ENCODE measurements at places on chromosomes 13 and 19.

DNA sequence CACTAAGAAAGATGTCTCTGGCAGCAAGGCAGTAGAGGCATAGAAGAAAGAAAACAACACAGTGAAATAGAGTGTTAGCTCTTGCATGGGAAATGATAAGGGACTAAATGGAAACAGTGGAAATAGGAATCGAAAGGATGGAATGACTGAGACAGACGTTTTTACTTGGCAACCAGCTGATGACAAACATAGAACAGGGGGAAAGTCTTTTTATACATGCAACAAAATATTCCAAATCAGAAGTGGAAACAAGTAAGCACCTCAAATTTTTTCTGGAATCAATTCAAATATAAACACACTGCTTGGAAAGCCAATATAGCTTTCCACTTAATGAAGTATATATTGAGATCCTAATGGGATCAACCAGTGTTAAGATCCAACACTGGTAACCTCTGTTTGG lies 110.2 kb downstream of the MZT1 start:
- DNase-seq, result no peak

DNA sequence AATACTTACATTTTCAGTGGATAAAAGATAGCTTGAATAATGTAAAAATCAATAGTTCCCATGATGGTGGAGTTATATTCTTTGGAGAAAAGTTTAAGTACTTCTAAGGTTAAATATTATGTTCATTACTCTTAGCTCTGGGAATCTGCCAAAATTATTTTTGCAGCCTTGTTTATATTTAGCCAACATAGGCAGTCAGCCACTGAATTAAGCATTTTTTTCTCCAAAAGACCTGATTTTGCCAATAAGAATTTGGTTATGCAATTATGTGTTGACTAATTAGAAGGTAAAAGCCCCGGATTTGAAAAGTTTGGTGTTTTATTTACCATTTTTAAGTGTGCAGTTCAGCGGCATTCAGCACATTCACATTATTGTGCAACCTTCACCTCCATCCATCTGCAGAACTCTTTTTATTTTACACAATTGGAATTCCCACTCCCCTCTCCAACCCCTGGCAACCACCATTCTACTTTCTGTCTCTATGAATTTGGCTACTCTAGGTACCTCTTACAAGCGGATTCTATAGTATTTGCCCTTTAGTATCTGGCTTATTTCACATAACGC lies 90.1 kb upstream of the C1QTNF9B start:
- no peak for DNase-seq

GRCh38 chr13:48233889-48234488 lies 983 bp downstream of the ITM2B start:
- no peak for DNase-seq

DNA sequence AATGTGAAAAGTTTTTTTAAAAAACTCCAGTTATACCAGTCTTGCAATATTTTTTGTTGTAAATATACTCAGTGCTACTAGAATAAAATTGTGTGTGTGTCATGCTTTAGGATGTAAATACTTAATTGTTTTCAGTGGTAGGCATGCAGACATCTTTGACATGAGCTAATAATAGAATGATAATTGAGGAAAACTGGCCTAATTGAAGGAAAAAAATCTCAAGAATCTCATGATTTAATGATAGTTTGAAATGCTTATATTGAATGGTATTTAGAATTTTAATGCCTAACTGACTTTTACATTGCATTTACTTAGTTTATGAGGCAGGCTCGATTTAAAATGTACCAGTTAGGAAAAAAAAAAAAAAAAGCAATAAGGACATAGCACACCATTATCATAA lies 3.2 kb upstream of the MAB21L1 start:
- no peak for DNase-seq

- DNase-seq, result no peak
These were observed 3.6 kb upstream of the ZNF583 start for GRCh38 chr19:56400485-56400884.

DNA sequence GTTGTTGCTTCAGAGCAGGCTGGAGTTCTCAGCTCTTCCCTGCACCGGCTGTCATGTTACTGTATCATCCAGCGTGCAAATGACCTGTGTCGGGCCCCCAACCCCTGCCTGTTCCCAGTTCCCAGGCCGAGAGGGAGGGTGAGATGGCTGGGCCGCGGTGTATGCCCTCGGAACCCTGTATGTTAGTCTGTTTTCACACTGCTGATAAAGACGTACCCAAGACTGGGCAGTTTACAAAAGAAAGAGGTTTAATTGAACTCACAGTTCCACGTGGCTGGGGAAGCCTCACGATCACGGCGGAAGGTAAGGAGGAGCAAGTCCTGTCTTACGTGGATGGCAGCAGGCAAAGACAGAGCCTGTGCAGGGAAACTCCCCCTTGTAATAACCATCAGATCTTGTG lies 10.9 kb downstream of the TMEM255B start:
- no peak for DNase-seq

DNA sequence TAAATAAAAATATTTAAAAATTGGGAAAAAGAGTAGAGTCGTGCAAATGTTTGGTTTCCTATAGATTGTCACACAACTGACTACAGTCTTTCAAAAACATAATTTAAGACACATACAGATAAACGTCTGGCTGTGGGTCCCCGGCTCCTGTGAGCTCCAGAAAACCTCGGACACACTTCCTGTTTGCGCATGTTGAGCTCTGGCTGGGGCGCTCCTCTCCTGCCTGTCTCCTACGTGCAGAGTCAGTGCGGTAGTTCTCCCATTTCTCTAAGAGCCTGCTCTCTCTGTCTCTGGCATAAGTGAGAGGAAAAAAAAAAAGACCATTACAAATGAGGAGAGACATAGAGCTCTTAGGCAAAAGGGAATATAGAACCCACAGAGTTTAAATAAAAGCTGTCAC lies 128.2 kb upstream of the OBI1 start:
- DNase-seq, result no peak

- DNase-seq, result no peak
These were observed 8.1 kb upstream of the ADGRE2 start for GRCh38 chr19:14786421-14786851.

DNA sequence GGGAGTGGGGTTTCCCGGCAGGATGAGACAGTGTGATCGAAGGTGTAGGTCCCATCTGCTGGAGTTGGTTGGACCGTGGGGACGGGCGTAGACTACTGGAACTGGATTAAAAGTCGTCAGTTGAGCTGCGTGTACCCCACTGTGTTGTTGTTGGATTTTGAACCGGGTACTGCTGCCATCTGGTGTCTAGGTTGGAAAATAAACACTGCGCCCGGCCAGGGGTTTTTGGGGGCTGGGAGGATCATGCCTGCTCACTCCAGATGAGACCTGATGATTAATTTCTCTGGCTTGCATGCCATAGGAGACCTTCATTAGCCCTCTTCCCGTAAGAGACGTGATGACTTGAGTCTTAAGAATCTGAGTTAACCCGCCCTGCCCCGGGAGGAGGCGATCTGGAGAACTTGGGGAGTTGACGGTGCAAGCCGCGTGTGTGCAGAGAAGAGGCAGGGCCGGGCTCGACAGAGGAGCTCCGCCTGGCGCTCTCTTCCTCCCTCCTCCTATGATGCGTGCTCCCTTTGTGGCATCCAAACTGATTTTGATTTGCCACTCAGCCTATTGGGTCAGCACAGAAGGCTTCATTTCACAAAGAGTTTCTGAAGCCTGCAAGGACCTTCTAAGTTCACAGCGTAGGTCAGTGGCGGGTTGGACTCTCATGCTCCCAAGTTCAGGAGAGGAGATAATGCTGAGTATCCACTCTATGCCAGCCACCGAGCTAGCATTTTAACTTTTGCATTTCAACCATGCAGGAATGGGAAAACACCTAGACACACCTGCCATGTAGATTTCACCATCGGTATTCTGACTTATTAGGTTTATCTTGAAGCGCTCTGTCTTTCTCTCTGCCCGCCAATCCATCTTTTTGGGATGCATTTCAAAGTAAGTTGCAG lies 2.7 kb downstream of the UHRF1 start:
- peak; percentile 36 for DNase-seq

GRCh38 chr13:40613914-40614313 lies 52.5 kb downstream of the FOXO1 start:
- no peak for DNase-seq

GRCh38 chr19:15841875-15842569 lies 26.6 kb upstream of the OR10H1 start:
- DNase-seq, result no peak

DNA sequence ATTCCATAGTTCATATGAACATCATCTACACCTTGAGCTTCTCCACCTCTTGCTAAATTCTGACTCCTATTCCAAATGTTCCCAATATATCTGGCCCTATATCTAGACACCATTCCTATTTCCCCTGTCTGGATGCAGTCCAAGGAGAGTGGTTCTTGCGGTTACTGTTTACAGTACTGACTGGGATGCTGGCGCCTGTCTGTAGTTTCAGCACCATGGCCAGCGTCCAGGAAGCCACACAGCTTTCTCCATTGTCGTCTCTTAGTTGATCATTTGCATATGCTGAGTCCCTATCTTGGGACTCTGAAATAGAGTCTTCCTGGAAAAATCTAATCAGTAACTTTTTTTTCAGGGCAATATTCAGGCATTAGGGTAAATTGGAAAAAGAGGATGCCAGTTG lies 14.9 kb downstream of the LAIR2 start:
- no peak for DNase-seq

GRCh38 chr19:31512181-31512970 lies 163.1 kb upstream of the TSHZ3 start:
- no peak for DNase-seq

GRCh38 chr19:48271531-48272151 lies 1.8 kb downstream of the ZNF114 start:
- DNase-seq, result no peak

DNA sequence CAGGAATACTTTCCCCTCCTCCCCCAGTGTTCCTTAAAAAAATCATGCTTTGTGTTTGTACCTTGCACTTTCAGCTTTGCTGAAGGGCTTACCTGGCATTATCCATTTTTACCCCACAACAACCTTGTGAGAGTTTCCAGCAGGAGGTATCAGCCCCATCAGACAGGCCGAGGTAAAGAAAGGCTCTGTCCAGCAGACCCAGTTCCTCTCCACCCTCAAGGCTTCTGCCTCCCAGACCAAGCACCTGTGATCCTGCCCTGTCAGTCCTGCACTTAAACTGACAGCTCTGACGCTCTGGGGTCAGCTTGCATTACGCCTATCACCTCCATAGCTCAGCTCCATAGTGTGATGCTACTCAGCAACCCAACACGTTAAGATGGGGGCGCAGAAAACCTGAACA lies 803.1 kb downstream of the UQCRFS1 start:
- DNase-seq, result no peak

- no peak for DNase-seq
These were observed 411.6 kb upstream of the SLITRK5 start for GRCh38 chr13:87259479-87260083.

DNA sequence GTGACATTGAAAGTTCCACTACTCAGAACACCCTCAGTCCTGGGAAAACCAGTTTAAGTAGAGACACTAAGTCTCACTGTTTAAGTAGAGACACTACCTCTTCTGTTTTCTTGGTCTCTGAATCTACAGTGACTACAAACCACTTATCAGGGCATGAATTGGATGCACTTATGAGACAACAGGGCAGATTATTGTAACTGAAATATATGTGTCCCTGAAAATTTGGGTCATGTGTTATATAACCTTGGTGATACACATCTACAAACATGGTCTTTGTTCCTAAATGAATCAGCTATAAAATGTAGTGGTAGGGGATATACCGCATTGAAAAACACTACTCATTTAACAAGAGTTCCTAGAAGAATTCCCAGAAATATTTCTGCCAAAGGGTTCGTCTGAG lies 55.7 kb downstream of the SERP2 start:
- DNase-seq, result no peak

DNA sequence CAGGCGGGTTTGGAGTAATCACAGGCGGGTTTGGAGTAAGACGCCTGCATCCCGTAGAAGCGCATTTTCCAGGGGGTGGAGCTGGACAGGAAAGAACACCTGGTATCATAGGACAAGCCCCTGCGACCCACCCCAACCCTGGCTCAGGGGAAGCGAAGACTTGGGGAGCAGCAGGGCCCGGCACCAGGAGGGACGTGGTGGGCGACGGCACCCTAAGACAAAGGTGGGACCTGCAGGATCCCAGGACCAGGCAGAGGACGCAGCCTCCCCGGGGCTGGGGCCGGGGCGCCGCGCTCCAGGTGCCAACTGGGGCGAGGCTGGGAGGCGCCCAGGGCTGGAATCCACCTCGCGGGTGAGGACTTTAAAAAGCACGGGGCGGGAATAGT lies 520 bp downstream of the ZNF600 start:
- no peak for DNase-seq

DNA sequence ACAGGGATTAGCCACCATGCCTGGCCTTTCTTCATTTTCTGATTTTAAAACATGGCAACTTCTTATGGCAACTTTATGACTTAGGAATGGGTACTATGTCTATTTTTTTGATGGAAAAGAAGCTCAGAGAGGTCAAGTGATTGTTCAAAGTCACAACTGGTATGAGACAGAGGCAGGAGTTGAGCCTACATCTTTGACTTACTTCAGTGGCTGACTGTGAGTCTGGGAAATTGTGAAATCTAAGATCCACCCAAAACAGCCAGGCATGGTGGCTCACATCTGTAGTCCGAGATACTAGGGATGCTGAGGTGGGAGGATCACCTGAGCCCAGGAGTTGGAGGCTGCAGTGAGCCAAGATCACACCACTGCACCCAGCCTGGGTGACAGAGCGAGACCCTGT lies 2.4 kb upstream of the ACTL9 start:
- DNase-seq, result no peak

GRCh38 chr13:81395368-81395767 lies 1054.4 kb upstream of the SPRY2 start:
- no peak for DNase-seq

DNA sequence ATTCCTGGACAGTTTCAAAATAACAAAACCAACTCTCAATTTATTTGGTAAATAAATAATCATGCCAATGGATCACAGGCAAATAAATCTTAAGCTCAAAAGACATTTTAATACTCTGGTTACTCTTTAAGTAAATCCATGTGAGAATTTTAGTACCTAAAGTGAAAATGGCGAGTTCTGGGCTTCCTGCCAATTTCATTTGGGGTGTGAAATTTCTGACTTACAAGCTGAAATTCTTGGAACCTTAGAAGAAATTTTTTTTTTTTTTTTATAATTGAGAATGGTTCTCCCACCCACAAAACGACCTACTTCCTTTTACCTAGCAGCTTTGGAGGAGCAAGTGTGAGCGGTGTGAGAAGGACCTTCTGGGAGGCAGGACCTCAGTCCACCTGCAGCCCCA lies 354.5 kb upstream of the NBEA start:
- no peak for DNase-seq

DNA sequence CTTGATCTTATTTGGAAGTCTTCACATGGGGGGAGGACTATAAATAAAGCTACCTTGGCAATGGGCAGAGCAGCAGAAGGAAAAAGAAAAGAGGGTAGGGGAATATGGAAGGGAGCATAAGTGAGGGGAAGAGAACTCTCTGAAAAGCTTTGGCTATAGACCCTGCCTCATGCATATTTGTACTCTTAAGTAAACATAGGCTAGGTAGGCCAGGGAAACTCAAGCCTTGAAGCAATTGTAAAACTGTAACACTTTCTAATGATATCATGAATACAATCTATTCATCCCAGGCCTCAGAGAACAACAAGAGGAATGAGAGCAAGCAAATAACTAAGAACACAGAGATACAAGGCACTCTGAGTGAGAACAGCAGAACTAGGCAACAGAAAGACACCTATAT lies 20.4 kb downstream of the MYCBP2 start:
- no peak for DNase-seq
